ENCODE measurements at places on chromosomes 5 and 9. TPM values are rescaled to one million over a fixed set of nuclear protein-coding genes. Genes with fewer than 3 reads are reported as not detected.

The RPL35 gene
- total RNA-seq, result 1,299 TPM

The CCL28 gene
- total RNA-seq, result 2.3 TPM

The CORO2A gene
- 3.6 TPM for total RNA-seq

The SLC4A9 gene
- total RNA-seq, result not detected

The PCDHB14 gene
- total RNA-seq, result 0.44 TPM

The C7 gene
- total RNA-seq, result 127 TPM

The UTP15 gene
- total RNA-seq, result 13.6 TPM

The EIF4E1B gene
- not detected for total RNA-seq

The SPATA24 gene
- total RNA-seq, result 4.0 TPM

The SMIM32 gene
- 0.25 TPM for total RNA-seq

The IRX1 gene
- not detected for total RNA-seq

The CCDC112 gene
- 0.98 TPM for total RNA-seq

The MCTP1 gene
- total RNA-seq, result 2.1 TPM

The IFNB1 gene
- total RNA-seq, result not detected

The SLC34A1 gene
- total RNA-seq, result 0.12 TPM

The PCA3 gene
- total RNA-seq, result 0.46 TPM

The FLT4 gene
- total RNA-seq, result 9.7 TPM

The PLEKHG4B gene
- total RNA-seq, result 0.13 TPM

Data from right lobe of liver (tissue), 6 donors.